K562 (cell line): ENCODE measurements at places on chromosomes 5 and 9. TPM values are rescaled to one million over a fixed set of nuclear protein-coding genes. Genes with fewer than 3 reads are reported as not detected.
A peak's percentile ranks its signal among the peaks of the same experiment; 100 is the strongest.

ARHGEF37 gene
- total RNA-seq: 0.27 and 0.51 TPM in 2 replicates

PCDHB11 gene
- not detected in 2 replicates for total RNA-seq

PCDHGA10 gene
- total RNA-seq: 0.07 and 0.13 TPM in 2 replicates

OLFM1 gene
- total RNA-seq: not detected in 2 replicates

OGN gene
- 0.07 and 0.16 TPM in 2 replicates for total RNA-seq

PRKAA1 gene
- total RNA-seq: 47.9 and 51.4 TPM in 2 replicates

MSX2 gene
- not detected in 2 replicates for total RNA-seq

PSAT1 gene
- total RNA-seq: 87.4 and 98.3 TPM in 2 replicates

PCDHAC2 gene
- total RNA-seq: not detected in 2 replicates

RBM18 gene
- total RNA-seq: 34.0 and 36.4 TPM in 2 replicates

KIAA1958 gene
- total RNA-seq: 14.4 and 16.0 TPM in 2 replicates

ORM2 gene
- 0.98 and 1.5 TPM in 2 replicates for total RNA-seq

NREP gene
- 0.29 and 0.42 TPM in 2 replicates for total RNA-seq

- peak; percentile 16 for DNase-seq
Measured at GRCh38 chr5:21919414-21920022, 933.6 kb downstream of the CDH12 start.

- DNase-seq: no peak
Measured at GRCh38 chr9:134175808-134176598, 11.6 kb upstream of the RNU6ATAC start.

- peak; percentile 73 for DNase-seq
Measured at GRCh38 chr5:139262742-139263445, 30.6 kb upstream of the MATR3 start.

- DNase-seq: no peak
Measured at GRCh38 chr9:23822261-23823169, 3.5 kb downstream of the ELAVL2 start.

DNA sequence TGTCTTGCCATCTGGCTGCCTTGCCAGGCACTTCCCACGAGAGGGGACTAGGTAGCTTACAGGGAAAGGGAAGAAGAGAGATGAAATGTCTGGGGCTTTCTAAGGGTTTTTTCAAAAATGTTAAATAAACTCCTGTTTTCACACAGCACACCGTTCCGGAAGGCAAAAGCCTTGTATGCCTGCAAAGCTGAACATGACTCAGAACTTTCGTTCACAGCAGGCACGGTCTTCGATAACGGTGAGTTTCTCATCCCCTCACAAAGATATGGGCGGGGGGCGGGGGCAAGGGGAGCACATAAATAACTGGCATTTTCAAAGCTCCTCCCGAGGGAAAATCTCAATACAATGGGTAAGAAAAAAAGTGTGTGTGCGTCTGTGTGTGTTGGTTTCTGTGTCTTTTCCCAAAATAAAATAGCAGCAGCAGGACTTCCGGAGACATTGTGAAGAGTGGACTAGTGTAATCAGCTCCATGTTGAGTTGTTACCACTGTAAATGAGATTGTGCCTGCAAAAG is 189.6 kb downstream of the NR3C1 start:
- DNase-seq: peak; percentile 71

DNA sequence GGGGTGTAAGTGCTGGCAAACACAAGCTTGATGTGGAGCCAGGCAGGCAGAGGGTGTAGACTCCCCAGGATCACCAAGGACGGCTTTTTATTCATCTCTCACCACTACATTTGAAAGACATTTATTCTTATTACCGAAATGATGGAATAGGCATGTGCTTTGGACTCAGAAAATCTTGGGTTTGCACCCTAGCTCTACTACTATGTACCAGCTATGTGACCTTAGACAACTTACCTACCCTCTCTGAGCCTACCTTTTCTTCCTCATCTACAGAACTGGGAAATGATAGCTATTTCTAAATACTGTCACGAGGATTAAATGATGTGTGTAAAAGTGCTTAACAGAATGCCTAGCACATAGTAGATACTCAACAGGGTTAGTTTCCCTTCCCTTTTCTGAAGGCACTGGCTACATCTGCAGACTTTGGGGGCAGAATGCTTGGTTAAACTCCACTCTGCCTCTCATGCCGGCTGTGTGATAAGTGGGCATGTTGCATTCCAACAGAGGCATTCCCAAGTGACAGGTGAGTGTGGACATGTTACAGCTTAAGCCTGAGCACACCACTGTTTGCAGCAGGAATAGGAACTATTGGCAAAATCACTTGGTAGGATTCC is 94.8 kb downstream of the SLC1A3 start:
- DNase-seq: no peak

- no peak for DNase-seq
Measured at GRCh38 chr9:119159386-119159785, 209.8 kb downstream of the BRINP1 start.

DNA sequence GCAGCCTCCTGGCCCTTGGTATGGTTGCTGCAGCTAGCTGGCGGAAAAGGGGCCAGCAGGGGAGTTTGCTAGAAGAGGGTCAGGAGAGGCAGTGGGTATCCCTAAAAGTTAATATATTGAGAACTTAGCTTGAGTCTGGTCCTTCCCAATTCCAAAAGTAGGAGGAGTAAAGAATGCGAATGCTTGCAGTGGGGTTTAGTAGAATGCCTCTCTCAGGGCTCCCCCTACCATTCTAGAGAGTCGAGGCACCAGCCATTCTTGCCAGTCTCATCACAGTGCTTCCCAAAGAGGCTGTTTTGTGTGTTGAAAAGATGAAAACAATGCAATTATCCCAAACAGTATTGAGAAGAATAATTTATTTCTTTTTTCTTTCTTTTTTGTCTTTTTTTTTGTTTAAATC is 26.4 kb downstream of the TTC39B start:
- no peak for DNase-seq

- no peak for DNase-seq
Measured at GRCh38 chr5:65327582-65327981, 154.1 kb downstream of the ADAMTS6 start.

DNA sequence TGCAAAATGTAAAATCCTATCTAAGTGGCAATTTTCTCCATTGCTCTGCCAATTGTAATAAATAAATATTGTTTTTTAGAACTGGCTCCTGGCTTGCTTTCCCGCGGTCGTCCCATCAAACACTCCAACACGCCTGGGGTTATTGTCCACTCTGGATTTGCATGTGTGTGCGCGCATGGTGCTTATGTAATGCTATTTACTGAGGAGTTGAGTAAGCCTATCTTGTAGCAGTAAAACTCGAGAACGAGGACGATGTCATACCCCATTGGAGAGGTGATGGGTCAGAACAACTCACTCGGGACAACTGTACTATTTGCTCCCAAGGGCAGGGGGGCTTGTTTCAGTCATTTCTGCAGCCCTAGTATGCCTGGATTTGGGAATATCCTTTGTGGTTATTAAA is 220.9 kb downstream of the PAX5 start:
- no peak for DNase-seq

- no peak for DNase-seq
Measured at GRCh38 chr5:91189480-91190313, 193.4 kb downstream of the ARRDC3 start.

DNA sequence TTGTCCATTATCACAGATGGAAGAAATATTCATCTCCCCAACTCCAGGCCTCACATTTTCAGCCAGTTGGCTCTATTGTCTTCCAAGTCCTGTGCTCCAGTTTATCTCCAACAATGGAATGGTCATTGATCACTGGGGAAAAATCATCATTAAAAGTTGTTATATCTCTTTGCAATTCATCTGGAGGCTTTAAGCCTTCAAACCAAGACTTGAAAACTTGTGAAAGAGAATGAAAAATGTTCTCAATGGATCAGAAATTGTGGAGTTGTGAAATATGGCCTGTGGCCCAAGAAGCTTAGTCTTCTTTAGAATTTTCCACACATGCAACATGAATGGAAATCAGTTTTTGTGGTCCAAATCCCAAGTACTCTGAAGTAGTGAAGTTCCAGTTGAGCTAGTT is 569.6 kb downstream of the EBF1 start:
- DNase-seq: no peak

- no peak for DNase-seq
Measured at GRCh38 chr9:122337556-122337929, 33.3 kb upstream of the PTGS1 start.

- no peak for DNase-seq
Measured at GRCh38 chr5:154761046-154761736, 6.0 kb downstream of the LARP1 start.

DNA sequence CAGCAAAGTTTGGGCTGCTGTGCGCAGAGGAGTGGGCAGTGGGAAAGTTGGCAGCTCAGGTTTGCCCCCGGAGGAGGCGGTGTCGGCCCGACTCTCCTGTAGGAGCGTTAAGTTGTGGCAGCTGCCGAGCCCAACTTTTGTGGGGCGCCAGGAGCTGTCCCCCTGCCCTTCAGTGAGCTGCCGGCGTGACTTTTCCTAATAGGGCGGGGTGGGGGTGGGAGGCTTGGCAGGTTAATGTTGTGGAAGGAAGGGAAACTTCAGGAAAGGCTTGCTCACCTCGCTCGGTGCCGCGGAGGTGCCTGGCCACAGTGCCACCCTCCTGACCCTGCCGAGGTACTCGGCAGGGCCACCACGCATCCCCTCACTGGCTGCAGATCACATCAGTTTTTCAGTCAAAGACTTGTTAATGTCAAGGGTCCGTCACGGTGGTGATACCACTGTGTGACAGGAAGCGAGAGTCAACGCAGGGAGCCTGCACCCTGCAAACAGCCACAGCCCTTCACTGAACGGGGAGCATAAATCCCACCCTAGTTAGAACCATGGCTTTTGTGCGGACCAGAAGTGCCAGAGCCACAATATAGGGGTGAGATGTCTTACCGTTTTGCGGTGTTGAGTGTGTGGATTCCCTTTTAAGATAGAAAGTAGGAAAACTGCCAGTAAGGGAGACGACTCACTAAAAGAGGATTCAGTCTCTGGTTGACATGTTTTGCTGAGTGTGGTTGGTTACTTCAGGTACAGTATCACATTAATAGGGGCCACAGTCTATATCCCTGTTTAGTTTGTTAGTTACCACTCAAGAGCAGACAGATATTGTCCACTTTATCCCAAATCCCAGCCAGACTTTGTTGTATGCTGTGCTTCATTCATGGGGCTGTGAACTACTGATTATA is 796 bp downstream of the LNPEP start:
- DNase-seq: peak; percentile 65

- DNase-seq: no peak
Measured at GRCh38 chr5:77924081-77924480, 147.9 kb upstream of the TBCA start.

DNA sequence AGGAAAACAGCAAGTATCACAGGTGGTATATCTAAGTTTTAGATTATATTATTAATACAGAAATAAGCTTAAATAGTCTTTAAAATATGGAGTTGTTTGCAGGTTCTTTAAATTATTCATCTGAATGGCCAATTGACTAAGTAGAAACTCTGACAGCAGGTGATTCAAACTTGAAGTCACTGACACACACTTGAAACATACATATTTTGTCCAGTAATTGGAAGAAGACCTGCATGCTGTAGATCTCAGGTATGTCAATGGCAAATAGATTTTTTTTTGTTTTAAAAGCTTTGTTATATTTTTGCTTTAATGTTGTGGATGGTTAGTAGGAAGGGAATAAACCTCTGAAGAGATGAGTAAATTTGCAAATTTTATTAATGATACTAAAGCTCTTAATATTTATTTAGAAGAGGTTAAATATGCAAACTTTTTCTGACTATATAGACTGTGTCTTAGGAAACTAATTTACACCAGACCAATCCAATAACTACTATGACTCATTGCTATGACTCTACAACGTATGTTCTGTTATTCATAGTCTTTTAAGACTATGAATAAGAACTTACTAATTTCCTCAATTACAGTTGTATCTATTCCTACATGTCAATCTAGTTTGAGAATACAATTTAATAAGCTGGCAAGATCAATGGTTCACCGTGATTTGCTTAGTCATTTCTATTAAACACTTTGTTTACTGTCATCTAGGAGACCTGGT is 53.9 kb upstream of the RORB start:
- no peak for DNase-seq

DNA sequence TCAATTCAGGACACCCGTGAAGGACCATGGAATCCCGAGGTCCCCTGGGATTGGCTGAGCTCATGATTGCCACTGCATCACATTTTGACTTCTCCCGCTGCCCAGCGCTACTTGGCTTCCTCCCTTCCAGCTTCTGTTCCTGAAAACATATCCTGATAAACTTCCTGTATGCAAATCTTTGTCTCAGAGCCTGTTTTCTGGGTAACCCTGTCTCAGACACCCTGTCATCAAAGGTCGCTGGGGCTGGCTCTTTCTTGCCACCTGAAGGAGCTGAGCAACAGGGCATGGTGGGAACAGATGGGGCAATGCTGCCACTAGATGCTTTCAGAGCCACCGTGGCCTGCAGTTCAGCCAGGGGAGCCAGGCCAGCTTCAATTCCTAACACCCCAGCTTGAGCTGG is 154.3 kb upstream of the TBC1D2 start:
- DNase-seq: no peak

DNA sequence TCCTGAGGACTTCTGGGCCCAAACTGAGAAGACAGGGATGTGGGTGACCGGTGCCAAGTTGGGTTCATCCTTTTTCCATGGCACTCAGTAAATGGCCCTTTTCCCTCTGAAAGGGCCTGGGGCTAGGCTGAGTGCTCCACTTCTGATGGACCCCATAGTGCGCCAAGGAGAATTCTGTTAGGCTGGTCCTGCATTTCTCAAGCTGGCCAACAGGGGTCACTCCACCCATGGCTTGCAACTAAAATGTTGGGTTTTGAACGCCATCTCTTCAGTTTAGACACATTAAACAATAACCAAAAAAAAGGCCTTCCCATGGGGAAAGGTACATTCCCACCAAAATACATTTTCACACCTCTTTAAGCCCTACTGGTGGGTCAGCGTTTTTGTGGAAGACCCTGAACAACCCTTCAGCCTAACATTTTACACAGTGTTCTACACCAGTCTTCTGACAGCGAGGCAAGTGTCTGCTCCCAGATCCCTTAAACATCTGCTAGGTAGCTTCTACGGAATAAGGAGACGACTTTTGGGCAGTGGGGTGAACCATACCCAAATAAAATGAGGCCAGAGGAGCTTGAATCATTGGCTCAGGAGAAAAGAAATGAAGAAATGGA is 27.3 kb downstream of the CNTFR start:
- DNase-seq: peak; percentile 56

DNA sequence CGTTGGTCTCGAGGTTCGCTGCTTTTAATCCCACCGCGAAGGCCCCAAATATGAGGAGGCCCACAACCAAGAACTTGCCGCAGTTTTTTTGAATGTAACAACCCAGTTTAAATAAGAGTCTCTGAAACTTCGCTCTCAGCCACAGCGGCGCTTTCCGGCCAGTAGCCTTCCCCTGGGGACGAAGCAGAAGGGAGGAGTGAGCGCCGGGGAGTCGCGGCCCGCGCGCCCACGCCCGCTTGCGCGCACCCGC is 10.4 kb downstream of the PTCH1 start:
- DNase-seq: no peak

DNA sequence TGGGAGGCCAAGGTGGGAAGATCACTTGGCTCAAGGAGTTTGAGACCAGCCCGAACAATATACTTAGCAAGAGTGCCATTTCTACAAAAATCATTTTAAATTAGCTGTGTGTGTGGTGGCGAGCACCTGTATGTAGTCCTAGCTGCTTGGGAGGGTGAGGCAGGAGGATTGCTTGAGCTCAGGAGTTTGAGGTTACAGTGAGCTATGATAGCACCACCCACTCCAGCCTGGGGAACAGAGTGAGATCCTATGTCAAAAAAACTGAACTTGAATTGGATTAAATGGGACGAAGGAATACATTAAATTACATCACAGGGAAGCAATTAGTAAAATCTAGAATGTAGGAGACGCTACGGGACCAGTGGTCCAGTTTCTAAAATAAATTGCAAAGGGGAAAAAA is 6.4 kb upstream of the ETF1 start:
- no peak for DNase-seq

GRCh38 chr5:78974011-78974410 is 11.1 kb downstream of the ARSB start:
- DNase-seq: no peak

- no peak for DNase-seq
Measured at GRCh38 chr5:114419067-114419388, 57.2 kb downstream of the KCNN2 start.

GRCh38 chr5:30749971-30750370 is 443.5 kb upstream of the CDH6 start:
- DNase-seq: no peak
